RPMI7951 (cell line): ENCODE measurements at places on chromosomes 7 and 10.

DNA sequence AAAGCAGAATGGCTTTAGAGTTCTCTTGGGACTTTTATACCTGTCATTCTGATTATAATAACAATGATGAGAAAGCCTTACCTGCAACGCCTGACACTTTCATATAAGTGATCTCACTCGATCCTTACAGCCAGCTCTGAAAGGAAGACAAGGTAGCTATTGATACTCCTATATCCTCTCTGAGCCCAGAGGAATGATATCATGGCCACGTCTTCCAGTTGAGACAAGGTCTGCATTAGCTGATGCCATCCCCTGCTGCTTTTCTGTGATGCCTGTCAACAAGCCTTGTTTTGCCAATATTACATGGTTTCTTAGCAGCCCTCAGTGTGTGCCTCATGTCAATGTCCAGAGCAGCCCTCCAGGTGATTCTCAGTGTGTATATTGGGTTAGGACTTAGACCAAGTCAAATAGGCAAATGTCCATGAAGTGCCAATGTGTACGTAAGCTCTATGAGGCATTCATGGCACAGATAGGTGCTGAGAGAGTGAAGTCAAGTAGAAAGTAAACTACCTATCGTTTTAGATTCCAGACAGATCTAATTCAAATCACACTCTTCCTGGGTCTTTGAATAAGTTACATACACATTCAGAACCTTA lies 405.9 kb downstream of the ADRA2A start:
- no peak for DNase-seq

GRCh38 chr10:98667081-98667480 lies 220.3 kb upstream of the HPS1 start:
- DNase-seq = no peak

GRCh38 chr7:80790877-80791276 lies 128.0 kb downstream of the SEMA3C start:
- no peak for DNase-seq

- DNase-seq = no peak
These were observed 75.2 kb upstream of the DNAJB12 start for GRCh38 chr10:72429931-72430330.

DNA sequence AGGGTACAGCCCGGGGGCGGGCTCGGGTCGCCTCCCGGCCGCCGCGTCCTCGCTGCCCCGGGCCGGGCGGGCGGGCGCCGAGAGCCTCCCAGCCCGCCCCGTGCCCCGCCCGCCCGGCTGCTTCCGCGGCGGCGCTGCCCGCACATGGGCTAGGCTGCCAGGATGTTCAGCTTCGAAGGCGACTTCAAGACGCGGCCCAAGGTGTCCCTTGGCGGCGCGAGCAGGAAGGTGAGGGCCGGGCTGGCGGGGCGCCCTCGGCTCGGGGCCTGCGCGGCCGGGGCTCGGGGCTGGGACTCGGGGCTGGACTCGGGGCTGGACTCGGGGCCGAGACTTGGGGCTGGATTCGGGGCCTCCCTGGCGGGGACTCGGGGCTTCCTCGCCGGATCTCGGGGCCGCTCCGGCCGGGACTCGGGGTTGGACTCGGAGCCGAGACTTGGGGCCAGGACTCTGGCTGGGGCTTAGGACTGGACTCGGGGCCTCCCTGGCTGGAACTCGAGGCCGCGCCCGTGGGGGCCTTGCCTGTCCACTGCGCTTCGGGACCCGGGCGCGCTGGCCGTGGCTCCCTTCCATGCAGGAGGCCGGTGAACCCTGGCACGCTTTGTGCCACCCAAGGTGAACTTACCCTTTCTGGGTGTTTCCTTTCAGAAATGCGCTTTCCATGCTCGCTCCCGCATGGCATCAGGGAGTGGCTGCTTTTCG lies 534 bp downstream of the UBE3C start:
- peak; percentile 61 for DNase-seq

- no peak for DNase-seq
These were observed 6.2 kb upstream of the CFAP58 start for GRCh38 chr10:104347295-104348045.

DNA sequence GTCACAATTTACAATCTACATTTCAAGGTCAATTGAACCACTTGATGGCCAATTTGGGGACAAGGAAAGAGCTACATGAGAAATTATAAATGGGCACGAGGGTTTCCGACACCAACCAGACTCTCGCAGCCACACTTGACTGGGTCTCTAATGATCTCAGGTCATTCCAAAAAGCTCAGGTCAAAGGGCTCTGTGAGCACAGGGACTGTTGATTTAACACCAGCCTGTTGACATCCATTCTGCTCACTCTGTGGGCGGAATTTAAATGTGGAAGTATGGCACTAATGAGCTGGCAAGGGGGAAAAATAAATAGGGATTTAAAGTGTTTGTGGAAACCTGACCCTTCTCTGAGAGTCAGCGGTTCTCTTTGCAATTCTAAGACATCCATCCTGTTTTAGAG lies 810.7 kb upstream of the AUTS2 start:
- DNase-seq = no peak

- peak; percentile 20 for DNase-seq
These were observed 23.7 kb upstream of the LAMB1 start for GRCh38 chr7:108026647-108027046.

- DNase-seq = peak; percentile 80
These were observed 21.5 kb downstream of the ZMIZ1 start for GRCh38 chr10:79090134-79090803.
